EH (cell line): ENCODE measurements at places on chromosomes 5 and 9.
A peak's percentile ranks its signal among the peaks of the same experiment; 100 is the strongest.

GRCh38 chr5:60403343-60404006 lies 296.5 kb downstream of the DEPDC1B start:
- no peak for DNase-seq

DNA sequence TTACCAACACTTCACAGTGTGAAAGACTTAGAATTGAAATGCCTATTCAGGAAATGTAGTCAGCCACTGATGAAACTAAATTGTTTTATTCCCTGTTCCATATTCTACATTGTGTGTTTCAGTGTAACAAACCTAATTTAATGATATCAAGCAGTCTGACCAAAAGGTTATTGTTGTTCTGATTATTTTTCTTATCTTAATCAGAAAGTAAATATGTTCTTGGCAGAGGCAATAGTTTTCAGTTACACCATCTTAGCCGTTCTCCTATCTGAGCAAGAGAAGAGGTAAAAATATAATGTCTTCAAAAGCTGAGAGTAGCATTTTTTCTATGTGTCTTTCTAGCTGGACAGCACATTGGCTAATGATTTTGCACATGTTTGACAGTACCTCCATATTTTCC lies 17.1 kb downstream of the CDC26 start:
- DNase-seq = no peak

DNA sequence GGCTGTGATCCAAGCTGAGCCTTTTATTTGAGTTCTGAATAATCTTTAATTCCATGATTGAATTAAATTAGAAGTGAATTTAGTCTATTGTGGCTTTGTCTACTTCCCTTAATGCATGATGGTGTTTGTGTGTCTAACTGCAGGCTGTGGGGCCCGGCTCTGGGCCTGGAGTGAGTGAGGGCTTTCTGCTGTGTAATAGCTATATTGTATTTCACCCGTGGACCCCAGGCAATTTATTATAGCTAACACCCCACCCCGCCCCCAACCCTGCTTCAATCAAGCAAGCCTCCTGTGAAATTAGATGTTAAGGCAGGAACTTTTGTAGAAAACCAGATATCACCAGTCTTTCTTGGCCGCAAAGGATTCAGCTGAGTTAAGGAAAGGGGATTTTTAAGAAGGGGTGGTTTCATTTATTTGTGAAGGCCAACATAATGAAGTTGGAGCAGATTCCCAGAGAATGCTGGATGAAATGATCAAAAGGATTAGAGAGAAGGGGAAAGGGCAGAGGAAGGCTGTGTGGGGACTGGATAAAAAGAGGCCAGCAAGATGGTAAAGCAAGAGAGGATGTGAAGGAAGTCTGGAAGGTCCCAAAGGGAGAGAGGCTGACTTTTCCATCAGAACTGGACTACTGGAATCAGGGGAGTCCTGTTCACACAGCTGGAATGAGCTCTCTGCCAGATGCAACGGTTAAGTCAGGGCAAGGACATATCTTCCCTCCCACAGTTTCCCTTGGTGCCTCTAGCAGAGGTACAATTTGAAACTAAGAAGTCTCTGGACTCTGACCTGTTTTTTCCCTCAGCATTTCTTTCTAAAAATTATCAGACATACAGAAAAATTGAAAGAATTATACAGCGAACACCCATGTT lies 125.3 kb upstream of the SAP30L start:
- DNase-seq = no peak

DNA sequence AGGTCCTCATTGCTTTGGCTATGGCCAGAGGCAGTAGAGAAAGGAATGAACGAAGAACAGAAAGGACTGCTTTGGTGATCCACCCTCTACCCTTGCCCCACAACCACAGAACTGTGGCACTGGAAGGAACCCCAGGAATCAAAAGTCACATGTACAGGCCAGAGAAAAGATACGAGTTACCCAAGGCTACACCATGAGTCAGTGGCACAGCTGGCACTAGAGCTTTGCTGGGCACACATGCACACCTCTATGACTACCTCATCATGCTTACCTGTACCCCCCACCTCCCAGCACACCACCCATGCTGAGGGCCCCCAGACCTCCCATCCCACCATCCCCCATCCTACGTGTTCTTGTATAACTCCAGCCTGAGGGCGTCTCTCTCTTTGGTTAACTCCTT lies 13.1 kb downstream of the GOLGA2 start:
- DNase-seq = no peak

DNA sequence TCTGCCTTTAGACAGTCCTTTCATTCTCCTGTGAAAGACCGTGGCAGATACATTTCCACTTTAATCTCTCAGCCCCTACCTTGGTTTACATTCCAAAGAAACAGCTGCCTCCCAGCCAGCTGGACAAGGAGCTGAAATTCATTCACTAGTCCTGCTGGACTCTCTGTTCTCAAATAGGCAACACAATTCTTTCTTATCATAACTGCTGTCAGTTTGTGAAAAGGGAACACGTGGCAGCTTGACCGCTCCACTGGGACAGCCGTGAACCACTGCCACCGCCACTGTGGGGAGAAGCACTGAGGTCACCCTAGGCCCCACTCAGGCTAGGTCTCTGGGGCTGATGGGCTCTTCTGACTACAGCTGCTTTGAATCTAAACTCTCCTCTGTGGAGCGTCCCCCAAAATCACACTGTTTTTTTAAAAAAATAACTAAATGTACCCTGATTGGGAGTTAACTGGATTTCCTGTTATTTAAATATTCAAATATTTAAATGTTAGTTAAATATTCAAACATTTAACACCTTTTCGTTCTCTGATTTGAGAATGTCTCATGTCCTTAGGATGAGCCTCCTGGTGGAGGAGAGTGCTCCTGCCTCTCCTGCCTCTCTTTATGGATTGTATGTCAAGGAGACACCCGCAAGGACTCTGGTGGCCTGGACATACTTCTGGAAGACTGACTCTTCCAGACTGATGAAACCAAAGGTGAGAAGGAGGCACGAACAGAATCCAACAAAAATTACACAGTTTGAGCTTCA lies 120.1 kb downstream of the BOD1 start:
- DNase-seq = no peak

DNA sequence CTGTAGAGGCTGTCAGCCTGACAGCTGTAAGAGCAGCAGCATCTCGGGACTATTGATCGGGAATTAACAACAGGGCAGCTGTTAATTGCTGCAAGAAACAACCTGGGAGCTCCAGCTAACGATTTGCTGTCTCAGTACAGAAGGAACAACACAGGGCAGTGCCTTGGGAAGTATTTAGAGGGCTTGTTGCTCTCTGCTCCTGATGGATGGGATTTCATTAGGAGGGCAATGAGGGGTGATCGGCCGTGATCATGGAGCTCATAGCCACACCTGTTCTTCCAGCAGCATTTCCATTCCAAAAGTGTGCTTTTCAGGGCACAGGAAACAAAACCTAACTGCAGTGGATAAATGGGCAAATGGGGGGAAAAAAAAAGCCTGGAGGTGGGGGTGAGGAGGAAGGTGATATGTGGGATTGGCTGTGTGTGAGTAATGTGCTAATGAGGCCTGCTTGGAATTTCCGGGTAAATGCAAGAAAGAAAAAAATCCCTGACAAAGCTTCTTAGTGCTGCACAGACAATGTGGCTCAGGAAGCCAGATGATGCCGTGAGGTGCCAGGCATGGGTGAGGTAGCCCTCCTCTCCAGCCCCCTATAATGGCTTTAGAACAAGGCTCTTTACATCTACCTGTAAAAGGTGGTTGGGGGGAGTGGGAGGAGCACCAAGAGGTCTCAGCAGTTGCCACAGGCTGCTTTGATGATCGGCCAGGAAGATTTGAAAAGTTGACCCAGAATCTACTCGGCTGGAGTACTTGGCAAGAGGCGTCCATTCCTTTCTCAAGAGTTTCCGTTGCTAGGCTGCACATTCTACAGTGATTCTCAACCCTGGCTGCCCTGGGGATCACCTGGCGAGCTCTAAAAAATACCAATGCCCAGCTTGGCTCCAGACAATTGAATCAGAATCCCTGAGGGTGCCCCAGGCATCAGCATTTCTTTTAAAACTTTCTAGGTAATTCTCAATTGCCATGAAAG lies 139.5 kb upstream of the KLF9 start:
- DNase-seq = peak; percentile 81

DNA sequence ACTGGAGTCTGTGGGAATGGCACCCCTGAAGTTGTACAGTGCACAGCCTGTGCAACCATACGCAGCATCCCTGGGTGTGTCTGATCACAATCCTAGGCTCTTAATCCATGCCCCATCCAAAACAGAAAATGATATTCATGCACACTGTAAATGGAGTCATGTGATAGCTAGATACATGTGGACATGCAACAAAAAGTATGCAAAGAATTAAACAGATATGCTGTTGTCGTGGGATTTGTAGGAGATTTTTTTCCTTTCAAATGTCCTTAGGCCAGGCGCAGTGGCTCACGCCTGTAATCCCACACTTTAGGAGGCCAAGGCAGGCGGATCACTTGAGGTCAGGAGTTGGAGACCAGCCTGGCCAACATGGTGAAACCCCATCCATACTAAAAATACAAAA lies 36.1 kb downstream of the PRRX2 start:
- peak; percentile 61 for DNase-seq

DNA sequence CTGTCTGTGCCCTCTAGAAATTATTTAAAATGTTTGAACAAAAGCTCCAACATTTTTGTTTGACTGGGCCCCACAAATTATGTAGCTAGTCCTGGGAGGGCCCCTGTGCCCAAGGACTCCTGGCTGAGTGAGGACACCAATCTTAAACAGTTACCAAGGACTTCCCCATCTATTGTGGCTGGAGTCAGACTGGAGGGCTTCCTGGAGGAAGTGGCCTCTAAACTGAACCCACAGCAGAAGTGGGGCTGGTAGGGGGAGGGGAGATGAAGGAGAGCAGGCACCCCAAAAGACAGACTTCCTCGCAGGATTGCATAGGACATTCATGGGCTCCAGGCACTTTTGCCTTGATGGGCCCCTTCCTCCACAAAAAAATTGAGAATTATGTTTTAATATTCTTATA lies 8.1 kb downstream of the ADAMTS13 start:
- no peak for DNase-seq

DNA sequence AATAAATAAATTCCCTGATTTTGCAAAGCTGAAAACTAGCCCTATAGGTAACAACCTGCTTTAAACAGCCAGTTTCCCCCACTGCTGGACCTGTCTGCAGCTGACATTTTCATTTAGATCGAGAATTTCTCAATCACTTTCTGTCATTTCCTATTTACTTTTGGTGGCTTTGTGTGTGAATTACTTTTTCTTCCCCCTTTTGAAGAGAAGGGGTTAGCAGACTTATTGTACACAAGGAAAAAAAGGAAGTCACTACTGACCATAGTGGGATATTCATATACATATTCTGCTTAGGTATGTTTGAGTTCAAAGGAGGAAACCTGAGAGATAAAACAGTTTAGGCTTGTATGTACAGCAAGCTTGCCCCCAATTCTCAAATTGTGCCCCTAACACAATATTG lies 27.0 kb upstream of the IFNB1 start:
- no peak for DNase-seq

DNA sequence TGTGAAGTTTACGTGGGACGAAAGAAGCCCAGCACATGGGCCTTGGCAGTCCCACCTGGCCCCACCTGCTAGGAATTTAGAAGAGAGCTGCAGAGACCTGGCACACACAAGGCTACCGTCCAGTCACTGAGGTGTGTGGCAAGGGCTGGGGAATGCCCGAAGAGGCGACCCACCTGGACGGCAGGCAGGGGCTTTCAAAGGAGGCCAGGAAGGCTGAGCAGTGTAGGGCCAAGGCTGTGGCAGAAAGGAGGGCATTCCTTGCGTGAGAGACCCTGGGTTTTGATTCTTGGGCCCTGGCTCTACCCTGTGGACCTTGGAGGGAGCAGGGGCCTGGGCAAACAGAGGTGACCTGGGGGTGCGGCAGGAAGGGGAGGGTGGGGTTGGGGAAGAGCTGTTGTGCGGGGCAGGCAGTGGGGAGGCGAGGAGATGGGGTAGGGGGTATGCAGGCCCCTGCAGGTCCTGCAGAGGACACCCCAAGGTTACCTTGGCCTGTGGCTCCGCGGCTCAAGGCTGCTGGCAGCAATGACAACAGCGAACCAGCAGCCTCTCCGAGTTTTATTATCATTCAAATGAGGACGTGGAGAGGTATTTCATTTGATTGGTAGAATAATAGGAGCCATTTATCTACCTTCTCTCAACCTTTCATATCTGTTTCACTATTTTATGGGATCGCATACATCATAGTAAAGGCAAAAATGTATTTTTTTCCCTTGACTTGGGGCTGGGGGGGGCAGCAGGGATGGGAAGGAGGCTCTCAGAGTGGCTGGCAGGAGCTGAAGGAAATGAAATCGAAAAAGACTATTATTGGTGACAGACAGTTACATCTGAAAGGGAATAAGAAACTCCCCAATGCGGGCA lies 24.8 kb downstream of the TSPAN17 start:
- no peak for DNase-seq

- DNase-seq = no peak
These were observed 475.5 kb downstream of the SPATA31A7 start for GRCh38 chr9:61665330-61665751.

DNA sequence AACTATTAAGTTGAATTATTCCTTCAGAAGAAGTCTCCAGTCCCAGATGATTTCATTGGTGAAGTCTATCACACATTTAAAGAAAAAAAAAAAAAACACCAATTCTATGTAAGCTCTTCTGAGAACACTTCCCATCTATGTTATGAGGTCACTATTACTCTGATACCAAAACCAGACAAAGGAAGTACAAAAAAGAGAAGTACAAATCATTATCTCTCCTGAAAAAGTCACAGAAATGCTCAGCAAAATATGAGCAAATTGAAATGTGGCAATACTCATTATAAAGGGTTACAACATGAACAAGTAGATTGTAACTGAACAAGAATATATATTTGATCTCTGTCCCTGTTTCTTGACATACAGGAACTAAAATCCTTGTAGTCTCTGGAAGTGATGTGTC lies 280.4 kb downstream of the TLE1 start:
- DNase-seq = no peak

GRCh38 chr5:40210694-40211093 lies 469.0 kb upstream of the PTGER4 start:
- DNase-seq = no peak

GRCh38 chr9:4059437-4059836 lies 240.4 kb downstream of the GLIS3 start:
- DNase-seq = peak; percentile 24

DNA sequence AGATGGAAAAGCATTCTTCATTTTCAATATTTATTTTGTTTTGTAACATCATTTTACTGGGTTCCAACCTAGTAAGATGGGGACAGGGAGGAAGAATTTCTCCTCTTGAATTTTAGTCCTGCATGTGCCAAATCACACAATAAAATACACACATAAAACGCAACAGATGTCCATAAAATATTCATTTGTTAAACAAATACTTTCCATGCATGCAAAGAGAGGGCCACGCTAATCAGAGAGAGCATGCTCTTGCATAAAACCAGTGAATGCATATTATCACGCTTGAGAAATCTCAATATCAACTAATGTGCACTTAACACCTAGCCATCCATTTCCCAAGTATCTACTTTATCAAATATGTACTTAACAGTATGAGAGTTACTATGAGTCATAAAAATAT lies 212.6 kb upstream of the TARS1 start:
- peak; percentile 40 for DNase-seq

DNA sequence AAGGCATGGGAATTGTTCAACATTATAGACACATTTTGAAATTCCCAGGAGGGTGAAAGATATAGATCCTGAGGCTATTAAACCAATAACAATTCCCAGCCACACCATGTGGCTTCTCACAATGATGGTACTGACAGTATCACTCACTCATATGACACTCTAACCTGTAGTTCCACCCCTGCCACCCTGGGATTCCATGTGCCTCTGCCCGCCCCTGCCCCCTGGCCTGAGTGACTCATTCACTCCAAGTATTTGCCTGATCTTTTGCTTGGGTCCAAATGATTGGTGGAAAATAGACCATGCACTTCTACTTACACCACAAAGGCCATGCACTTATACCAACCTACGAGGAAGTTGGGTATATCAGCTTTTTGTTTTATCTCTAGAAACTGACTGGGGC lies 305.2 kb upstream of the DAB2 start:
- DNase-seq = no peak

GRCh38 chr5:37902323-37902722 lies 62.5 kb upstream of the GDNF start:
- DNase-seq = no peak
